Stimulated activated CD4-positive, alpha-beta T cell treated with anti-CD3 and anti-CD28 coated beads, TNF-alpha, amount 100 ng/mL, for 24 hours (primary cell): ENCODE measurements at places on chromosomes 5 and 9.

- no peak for DNase-seq
Measured at GRCh38 chr9:91341258-91341746, 20.4 kb downstream of the AUH start.

- DNase-seq, result no peak
Measured at GRCh38 chr5:9124838-9125237, 421.0 kb downstream of the SEMA5A start.

GRCh38 chr5:34516686-34517085 lies 139.4 kb upstream of the RAI14 start:
- no peak for DNase-seq

DNA sequence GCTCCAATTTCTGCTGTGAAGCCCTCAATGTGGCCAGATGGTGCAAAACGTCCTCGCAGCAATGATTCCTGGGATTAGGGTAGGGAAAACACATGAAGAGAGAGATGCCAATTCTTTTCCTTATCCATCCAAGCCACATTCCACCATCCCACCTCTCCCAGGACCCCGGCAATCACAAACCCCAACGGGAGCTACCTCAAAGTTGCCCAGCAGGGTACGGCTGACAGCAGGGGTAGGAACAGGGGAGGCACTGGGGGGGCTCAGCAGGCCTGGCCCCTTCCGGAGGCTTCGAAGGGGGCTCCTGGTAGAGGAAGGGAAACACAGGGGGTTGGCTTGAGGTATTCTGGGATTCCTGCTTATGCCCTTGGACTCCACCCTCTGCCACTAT lies 3.4 kb upstream of the STOML2 start:
- no peak for DNase-seq

DNA sequence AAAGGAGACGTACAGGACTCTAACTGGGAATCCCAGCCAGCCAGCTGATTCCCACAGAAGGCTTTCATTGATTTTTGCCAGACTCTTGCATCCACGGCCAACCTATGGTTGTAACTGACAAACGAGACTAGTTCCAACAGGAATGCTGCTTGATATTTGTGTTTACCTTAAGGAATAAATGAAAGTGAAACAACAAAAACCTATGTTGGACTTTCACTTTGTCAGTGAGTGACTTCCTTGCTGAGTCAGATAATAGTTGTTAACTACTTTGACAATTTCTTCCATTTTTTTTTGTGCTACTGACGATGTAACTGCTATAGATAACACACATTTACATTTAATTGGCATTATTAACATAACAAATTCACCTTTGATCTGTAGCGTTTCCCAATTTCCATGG lies 63.4 kb upstream of the LRRTM2 start:
- no peak for DNase-seq
